ENCODE measurements at places on chromosomes 5 and 9.
A peak's percentile ranks its signal among the peaks of the same experiment; 100 is the strongest.

GRCh38 chr5:45692481-45692880 lies 3.7 kb downstream of the HCN1 start:
- no peak for DNase-seq

- DNase-seq: no peak
These were observed 18.3 kb upstream of the STOM start for GRCh38 chr9:121388140-121388905.

GRCh38 chr5:62483556-62483955 lies 71.0 kb downstream of the IPO11 start:
- DNase-seq: no peak

DNA sequence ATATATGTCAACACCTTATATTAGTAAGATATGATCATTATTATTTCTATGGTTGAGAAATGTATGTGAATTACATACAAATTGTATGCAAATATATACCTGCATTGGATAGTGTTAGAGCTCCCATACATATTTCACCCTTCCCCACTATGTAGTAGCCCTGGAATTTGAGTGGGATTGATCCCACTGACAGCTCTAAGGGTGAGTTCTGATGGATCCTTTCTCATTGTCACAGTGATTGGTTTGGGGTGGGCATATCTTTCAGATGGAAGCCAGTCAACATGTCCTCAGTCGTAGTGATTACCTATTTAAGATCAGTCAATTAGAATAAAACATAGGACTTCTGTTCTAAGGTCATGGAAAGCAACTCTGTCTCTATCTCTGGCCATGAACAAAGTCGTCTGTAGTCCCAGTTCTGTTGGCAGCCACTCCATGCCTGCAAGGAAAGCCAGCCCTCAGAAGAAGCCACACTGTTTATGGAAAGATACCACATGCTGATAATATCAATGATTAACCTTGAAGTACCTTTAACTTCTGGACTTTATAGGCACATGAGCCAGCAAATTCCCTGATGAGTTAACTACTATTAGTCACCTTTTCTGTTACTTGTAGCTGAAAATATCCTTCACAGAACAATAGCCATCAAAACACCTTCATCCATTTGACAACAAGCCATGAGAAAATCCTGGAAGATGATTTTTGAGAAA lies 5.1 kb upstream of the CCDC192 start:
- DNase-seq: peak; percentile 96

DNA sequence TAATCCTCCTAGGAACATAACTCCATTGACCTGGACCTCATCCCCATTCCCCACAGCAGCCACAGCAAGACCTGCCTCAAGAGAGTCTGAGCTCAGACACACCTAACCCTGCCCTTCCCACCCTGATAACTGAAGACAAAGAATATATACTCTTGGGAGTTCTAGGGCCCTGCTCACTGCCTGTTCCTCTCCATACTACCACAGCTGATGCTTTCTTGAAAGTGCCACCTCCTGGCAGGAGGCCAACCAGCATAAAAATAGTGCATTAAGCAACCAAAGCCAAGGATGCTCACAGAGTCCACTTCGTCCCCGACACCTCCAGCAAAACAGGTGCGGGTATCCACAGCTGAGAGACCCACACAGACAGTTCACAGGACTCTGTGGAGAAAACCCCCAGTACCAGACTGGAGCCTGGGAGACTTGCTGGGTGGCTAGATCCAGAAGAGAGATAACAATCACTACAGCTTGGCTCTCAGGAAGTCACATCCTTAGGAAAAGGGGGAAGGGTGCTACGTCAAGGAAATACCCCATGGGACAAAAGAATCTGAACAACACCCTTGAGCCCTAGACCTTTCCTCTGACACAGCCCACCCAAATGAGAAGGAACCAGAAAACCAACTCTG lies 23.5 kb downstream of the FAM114A2 start:
- no peak for DNase-seq

GRCh38 chr5:78046006-78046405 lies 248.5 kb downstream of the AP3B1 start:
- no peak for DNase-seq

GRCh38 chr9:73050887-73051550 lies 98.2 kb upstream of the ALDH1A1 start:
- DNase-seq: peak; percentile 51

DNA sequence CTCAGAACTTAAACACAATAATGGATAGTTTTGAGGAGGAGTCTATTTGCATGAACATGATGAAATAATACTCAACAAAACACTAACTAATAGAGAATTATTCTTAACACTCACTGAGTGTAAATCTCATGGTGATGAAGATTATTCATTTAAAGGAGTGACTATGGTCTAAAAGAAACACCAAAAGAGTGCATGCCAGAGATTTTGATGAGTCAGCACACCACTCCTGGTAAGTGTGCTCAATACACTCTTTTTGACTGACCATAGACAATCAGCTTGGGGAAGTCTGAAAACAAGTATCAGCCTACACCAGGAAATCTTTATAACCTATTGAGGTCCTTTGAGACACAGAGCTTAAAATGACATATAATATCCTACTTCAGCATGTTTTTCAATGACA lies 6.8 kb upstream of the FST start:
- DNase-seq: no peak

- peak; percentile 25 for DNase-seq
These were observed 5.6 kb downstream of the PTCD2 start for GRCh38 chr5:72325566-72326305.

GRCh38 chr5:103532086-103532734 lies 30.4 kb downstream of the NUDT12 start:
- DNase-seq: no peak

DNA sequence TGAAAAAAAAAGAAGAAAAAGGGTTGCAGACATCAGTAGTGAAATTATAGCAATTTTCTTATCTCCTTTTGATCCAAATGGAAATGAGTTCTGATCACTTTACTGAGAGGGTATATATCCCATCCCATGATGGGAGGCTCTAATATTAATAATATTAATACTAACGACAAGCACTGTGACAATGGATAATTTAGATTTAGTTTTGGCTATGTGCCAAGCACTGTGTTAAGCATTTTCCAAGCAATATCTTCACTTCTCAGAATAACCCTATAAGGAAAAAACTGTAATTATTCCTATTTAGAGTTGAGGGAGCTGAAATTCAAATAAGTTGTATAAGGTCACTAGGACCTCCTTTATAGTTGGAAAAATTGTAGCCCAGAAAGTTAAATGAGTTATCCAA lies 58.4 kb upstream of the ASTN2 start:
- no peak for DNase-seq

- no peak for DNase-seq
These were observed 27.2 kb downstream of the NDUFAF2 start for GRCh38 chr5:60972231-60972630.

DNA sequence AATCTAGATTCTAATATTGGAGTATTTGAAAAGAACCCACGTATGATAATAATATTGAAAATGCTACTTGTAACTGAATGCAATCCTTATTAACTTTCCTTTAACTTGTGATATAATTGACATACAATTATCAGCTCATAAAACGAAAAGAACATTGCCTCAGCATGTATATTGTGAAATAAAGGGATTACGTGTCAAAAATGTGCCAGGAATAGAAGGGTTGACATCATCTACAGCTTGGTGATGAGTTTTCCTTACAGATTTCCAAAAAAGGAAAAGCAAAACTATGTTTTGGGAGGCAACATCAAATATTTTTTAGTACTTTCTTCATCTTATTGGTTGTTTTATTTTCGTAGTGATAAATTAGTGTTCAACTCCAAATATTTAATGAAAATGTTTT lies 266.0 kb upstream of the PTGER4 start:
- no peak for DNase-seq

GRCh38 chr5:15980835-15981234 lies 198.8 kb downstream of the MARCHF11 start:
- no peak for DNase-seq

DNA sequence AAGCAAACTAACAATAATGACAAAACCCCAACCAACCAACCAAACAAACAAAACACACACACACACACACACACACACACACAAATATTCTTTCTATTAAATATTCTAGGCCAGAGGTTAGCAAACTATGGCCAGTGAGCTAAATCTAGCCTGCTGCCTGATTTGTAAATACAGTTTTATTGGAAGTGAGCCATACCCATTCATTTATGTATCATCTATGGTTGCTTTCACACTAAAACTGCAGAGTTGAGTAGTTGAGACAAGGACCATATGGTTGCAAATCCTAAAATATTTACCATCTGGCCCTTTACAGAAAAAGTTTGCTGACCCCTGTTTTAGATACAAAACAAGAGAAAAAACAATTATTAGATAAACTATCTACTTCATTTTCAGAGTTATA lies 620.5 kb upstream of the SEMA6A start:
- no peak for DNase-seq

GRCh38 chr9:89522261-89522958 lies 24.5 kb upstream of the SEMA4D start:
- DNase-seq: peak; percentile 59

DNA sequence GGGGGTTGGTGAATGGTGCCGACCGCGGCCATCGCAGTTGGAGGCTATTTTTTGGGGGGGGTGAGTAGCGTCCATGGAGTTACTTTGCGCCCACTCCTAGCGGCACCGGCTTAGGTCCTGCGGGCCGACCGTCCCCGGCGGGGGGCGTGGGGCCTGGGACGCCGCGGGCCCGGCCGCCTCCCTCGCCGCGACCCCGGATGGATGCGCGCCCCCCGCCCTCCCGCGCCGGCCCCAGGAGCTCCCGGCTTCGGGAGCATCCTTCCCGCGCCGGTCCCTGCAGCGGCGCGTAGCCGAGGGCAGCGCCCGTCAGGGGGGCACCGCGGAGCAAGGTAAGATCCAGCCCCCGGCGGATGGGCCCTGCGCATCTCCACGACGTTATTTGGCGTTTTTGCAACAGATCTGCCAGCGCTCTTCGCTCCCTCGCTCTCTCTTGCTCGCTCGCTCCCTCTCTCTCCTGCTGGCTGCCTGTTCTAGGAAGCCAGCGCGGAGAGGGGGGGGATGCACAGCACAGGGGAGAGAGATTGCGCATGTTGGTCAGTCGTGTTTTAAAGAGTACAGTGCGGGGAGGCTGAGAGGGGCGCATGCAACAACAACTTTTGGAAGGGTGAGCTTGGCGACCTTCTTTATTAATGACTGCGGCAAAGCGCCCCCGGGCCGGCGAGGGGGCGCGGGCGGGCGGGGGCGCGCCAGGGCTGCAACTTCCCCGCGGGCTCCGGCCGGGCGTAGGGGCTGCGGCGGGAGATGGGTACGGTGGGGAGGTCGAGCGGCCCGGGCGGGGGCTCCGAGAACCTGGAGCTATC lies 413 bp downstream of the JADE2 start:
- peak; percentile 56 for DNase-seq

DNA sequence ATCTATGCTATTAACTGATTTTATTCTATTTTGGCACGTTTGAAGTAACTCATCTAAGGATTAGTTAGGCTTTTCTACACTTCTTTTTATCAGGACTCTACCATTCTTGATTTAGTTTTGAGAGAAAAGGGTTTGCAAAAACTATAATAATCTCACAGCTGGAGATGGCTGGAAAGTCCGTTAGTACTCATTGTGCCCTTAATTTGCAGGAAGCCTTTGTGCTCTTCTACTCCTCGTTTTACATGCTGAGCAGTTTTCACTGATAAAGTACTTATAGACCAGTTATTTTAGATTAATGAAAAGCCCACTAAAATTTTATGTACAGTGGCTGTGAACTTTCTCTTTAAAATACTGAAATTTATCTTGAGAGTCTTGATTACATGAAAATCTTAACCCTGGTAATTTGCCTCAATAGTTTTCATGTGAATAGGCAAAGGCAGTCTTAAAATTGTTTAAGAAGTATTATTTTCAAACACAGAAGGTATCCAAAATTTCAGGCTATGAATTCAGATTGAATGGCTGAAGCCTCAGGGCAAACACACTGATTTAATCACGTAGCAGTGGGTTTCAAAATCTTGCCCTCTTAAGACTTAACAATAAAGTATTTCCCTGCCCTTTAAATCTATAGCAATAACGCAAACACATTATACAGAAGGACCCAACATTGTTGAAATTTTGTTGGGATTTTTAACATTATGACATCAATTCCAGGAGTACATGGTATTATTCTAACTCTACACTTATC lies 18.6 kb downstream of the MLLT3 start:
- no peak for DNase-seq

GRCh38 chr9:123947326-123947725 lies 17.4 kb upstream of the DENND1A start:
- no peak for DNase-seq

GRCh38 chr9:93292664-93293328 lies 108.9 kb downstream of the WNK2 start:
- no peak for DNase-seq

DNA sequence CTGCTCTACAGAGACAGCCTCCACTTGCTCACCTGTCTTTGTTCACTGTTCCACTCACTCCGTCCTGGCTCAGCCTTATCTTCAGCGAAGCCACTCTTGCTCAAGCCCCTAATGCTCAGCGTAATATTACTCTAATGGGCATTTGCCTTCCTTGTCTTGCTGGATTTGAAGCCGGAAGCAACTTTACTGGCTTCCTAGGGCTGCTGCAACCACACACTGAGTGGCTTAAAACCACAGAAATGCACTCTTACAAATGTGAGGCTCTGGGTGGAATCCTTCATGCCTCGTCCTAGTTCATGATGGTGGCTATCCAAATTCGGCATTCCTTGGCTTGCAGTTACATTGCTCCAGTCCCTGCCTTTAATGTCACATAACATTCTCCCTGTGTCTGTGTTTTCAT lies 85.5 kb upstream of the MARCHF11 start:
- no peak for DNase-seq

GRCh38 chr5:149776361-149777305 lies 46.5 kb downstream of the PPARGC1B start:
- DNase-seq: no peak

DNA sequence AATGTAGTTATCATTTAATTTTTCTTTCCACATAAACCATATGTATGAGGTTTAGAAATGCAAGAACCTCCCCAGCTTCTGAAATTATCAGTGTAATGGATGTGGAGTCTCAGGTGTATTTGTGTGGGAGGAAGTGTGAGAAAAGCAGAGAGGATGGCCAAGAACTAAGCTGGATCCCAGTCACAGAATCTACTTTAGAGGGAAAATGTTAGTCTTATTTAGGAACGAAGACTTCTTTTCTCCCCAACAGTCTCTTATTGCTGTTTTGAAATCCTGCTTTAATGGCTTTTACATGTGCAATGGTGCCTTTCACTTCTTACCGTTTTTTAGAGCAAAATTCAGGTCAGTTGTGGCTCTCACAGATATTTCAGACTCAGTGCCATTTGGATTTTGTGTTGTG lies 3.0 kb downstream of the EQTN start:
- no peak for DNase-seq

- no peak for DNase-seq
These were observed 673.9 kb upstream of the KLF4 start for GRCh38 chr9:108163321-108164005.

GRCh38 chr5:132198571-132198970 lies 29.1 kb downstream of the P4HA2 start:
- no peak for DNase-seq

- DNase-seq: no peak
These were observed 69.8 kb upstream of the WDR41 start for GRCh38 chr5:77561965-77562364.

GRCh38 chr9:75996726-75997125 lies 106.3 kb downstream of the PCSK5 start:
- DNase-seq: peak; percentile 60
